ENCODE measurements at places on chromosomes 2 and 18.

DNA sequence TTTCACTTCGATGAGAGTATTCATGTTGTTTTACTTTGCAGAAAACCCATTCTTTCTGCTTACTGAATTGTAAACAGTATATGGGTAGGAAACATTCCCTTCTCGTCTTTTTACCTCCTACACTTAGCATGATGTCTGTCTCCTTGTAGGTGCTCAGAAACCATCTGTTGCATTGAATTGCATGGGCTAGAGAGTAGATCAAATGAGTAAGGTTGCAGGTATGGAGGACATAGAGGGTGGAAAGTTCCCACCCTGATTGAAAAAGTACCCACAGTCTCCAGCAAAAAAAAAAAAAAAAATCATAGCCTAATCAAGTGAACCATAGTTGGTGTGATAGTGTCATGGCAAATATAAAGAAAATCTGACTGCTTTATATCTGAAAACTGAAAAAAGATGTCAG lies 1.7 kb downstream of the CYTIP start:
- DNase-seq = no peak

GRCh38 chr2:36406296-36406695 lies 50.7 kb downstream of the CRIM1 start:
- DNase-seq = no peak

DNA sequence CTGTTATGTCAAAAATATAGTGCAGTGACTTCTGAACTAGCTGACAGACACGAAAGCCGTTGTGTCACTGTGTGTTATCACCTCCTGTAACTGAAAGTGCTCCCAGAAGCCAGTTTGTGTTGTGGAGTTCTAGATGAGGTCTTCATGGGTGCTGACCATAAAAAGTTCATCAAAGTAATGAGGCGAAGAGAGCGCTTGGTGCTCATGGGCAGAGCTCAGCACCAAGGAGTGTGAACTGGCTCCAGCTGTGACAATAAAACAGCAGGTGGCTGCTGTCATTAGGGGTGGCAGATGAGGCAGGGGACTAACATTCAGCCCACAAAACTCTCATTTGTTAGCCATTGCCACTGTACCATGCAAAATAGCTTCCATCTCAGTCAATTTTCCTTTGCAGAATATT lies 151.1 kb downstream of the ZNF407 start:
- DNase-seq = no peak

DNA sequence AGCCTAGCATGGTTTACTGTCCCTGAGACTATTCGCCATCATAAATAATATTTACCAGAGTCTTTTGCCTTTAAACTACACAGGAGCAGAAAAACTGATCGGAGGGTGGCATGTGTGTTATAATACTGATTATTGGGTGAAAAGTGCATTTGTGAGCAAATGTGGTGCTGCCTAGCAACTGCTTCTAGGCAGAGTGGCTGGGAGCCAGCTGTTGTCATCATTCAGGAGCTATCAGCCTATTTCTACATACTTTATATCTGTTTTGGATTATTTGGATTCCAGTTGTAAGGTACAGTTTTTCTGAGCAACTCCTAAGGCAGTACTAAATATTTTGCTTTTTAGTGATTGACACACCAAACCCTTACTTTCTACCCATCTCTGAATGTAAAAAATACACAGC lies 75.0 kb upstream of the MSTN start:
- no peak for DNase-seq

DNA sequence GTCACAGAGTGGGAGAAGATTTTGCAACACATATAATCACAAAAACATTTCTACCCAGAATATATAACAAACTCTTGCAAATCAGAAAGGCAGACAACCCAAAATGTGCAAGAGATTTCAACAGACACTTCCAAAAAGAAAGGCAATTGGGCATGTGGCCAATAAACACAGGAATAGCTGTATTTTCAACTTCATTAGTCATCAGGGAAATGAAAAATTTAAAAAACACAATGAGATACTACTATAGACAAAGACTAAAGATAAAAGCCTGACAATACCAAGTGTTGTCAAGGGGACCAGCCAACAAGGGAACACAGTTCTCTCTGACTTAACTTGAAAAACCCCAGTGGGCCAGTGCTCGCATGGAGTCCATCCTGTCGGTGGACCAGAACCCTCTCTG lies 40.5 kb downstream of the MTHFD2 start:
- DNase-seq = no peak

GRCh38 chr2:232336241-232336736 lies 42.3 kb upstream of the ALPP start:
- no peak for DNase-seq

- DNase-seq = no peak
These were observed 43.6 kb downstream of the SETBP1 start for GRCh38 chr18:44724105-44724778.

GRCh38 chr2:214808981-214809750 lies at the start of gene BARD1:
Gene BARD1, minus strand, starts transcription at chr2:214809683. Its CDS starts 114 bp downstream, at chr2:214809569.
- DNase-seq = peak; percentile 47

DNA sequence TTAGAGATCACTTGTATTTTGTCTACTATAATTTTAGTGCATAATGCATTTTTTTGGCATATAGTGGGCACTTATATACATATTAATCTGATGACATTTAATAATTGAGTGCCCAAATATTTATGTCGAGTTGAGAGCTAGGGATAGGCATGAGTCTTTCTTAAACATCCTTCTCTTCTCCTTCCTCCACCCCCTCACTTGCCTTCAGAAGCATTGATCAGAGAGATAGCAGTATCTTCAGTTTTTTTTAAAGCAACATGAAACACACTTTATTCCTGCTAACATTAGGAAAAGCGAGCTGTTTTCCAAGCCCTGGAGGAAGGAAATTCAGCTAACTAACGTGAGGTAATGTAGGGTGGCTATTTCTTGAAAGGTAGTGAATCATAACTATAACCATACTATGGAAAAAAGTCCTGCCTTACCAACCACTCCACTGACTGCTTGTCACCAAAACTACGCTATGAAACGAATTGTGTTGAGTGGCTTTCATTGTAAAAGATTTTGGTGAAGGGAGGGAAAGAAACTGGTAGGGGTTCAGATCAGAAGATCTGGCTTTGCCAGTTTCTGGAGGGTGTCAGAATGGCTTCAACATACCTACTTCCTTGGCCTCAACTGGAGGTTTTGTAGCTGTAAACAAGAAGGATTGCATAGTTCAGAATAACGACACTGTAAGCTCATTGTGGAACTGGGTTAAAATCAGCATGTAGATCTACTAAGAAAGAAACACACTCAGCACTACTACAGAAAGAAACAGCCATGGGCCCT lies 2.3 kb upstream of the ITGA4 start:
- DNase-seq = no peak

GRCh38 chr2:29016504-29016903 lies 35.4 kb downstream of the TOGARAM2 start:
- no peak for DNase-seq

DNA sequence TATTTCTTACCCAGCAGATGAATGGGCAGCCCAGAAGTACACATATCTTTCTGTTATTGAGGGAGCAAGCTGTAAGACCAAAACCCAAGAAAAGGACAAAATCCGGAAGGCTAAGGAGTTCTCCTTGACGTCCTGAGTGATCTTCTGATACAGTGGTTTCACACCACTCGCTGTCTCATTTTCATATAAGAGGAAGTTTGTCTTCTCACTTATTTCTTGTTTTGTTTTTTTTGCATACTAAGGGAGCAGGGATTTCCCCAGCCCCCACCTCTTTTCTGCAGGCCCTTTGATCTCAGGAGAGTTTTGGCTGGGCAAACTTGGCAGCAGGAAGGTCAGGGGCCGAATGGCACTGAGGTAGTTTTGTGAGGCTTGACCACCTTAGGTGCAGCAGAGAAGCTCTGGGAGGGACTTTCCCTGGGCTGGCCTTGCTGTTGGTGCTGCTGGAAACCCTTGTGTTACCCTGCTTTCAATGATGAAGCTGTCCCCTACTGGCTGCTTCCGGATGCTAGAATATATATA lies 13.3 kb downstream of the CHRNA1 start:
- peak; percentile 44 for DNase-seq

GRCh38 chr2:174025271-174026121 lies 60.3 kb upstream of the SP3 start:
- DNase-seq = no peak

DNA sequence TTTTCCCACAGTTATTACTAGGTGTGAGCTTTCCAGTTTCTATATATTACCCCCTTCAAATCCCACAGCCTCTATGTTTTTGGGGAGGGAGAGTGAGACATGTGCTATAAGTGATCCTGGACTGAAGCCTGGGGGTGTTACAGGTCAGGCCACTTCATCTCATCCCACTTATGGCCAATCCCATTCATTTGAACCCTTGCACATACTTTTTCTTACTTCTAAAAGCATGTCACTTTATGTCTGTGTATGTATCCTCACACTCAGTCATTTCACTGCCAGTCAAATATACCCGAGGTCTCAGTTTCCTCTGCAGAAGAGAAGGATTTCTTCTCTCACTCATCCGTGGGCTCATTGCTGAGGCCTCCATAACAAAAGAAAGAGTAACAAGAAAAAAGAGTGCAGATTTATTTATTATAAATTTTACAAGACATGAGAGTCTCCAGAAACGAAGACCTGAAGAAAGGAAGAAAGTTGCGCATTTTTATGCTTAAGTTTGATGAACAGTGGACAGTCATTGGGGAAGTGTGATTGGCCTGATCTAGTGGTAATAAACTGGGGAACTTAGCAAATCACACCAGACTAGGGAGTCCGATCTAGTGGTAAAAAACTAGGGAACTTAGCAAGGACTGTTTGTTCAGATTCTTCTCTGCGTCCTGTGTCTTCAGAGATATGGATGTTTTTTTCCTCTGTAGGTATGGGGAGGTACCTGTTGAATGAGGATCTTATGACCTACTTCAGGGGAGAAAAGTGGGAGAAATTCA lies 52.1 kb downstream of the ICOS start:
- no peak for DNase-seq

GRCh38 chr2:74003494-74004211 lies 18.9 kb downstream of the TET3 start:
- DNase-seq = no peak

GRCh38 chr2:127356531-127356930 lies 31.2 kb downstream of the MAP3K2 start:
- no peak for DNase-seq

DNA sequence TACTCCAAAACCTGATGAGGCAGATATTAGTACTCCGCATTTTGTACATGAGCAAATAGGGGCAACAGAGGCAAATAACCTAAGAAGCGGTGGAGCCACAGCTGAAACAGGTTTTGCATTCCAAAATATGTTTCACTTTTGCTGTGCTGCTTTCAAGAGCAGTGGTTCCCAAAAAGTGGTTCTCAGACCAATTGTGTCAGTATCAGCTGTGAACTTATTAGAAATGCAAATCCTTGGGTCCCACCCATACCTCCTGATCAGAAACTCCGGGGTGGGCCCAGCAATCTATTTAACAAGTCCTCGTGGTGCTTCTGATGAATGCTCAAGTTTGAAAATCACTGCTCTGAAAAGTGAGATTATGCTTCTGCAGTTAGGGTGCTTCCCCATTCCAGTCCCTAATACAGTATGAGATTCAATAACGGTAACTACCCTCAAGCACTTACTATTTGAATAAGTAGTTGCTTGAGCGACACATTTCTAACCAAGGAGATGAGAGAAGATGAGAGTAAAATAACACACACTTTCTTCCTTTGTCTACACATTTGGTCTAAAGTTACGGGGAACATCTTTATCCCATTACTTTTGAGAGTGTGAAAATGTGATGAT lies 17.8 kb upstream of the TCF4 start:
- DNase-seq = no peak

DNA sequence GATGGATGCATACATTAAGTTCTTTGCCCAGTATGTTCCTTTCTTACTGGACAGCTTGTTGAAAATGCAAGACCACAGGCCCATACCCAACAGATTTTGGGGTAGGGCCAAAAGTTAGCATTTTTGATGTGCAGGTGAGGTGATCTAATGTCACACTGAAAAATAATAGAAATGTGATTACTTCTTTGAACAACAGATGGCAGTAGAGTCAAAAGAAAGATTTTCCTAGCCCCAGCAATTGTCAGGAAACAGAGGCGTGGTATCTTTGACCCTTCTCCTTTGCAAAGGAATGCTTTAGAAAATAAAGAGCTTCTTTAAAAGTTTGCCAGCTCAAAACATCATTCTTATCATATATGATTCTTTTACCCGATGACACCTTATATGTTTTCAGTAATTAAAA lies 343.6 kb upstream of the SYT4 start:
- DNase-seq = peak; percentile 21

DNA sequence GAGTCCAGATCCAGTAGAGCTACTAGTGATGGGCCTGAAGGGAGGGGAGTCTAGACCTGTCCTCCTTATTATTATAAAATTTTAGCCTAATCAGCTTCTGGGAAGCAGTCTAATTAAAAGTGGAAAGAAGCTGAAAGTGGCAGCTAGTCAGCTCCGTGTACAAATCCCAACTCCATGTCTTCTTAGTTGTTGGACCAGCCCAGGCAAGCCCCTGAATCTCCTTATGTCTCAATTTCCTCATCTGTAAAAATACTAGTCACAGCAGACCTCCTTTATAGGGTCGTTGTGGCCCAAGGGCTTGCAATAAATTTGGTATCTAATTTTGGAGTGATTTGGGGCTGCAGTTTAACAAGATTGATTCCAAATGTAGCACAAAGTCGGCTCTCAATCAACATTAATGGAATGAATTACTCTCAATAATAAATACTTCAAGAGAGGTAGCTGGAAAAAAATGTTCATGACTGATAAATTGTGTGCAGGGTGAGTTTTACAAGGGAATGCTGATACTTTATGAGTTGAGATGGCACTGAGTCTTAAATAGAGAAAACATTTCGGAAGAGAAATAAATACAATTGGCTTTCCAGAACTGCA lies 118.3 kb upstream of the NDUFV2 start:
- no peak for DNase-seq

- no peak for DNase-seq
These were observed 30.1 kb upstream of the FMNL2 start for GRCh38 chr2:152304836-152305235.

DNA sequence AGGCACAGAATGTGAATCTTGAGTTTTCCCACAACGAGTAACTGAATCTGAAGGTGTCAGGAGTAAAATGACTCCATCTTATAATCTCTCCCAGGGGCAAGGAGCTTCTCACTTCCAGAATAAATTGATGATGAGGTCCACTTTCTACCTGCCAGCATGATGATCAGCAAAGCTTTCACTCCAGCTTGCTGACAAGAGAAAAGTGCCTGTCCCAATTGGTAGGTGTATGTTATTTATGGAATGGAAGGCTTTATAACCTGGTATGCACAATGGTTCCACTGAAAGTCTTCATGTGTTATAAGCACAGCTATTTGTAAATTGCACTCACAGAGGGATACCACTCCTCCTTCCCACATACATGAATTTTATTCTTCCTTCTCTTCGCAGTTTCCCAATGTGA lies 401.0 kb upstream of the UBE2E3 start:
- DNase-seq = no peak

GRCh38 chr2:9971105-9971818 lies 19.8 kb downstream of the GRHL1 start:
- DNase-seq = no peak

- DNase-seq = peak; percentile 13
These were observed 1045.7 kb upstream of the CELF4 start for GRCh38 chr18:38611036-38611964.

DNA sequence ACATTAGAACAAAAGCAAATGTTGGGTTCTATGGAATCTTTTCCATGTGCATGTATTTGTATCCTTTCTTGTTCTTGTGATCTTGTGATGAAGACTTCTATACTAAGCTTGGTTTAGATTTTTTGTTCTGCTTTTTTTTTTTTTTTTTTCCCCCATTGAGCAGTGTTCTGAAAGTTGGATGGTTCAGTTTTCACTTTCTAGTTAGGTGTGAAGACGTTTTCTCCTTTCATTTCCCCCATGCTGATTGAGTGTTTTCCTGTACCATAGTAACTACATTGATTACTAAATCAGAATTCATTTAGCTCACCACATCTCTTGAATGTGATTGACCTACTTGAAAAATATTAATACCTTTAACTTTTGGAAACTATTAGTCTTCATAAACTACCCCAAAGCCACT lies 34.1 kb downstream of the NOP58 start:
- DNase-seq = peak; percentile 63
